SK-N-DZ (cell line): ENCODE measurements at places on chromosomes 1 and 21.
A peak's percentile ranks its signal among the peaks of the same experiment; 100 is the strongest.

- DNase-seq, result no peak
These were observed 7.0 kb upstream of the CELSR2 start for GRCh38 chr1:109242387-109242786.

GRCh38 chr1:51567653-51568052 lies 48.6 kb upstream of the EPS15 start:
- no peak for DNase-seq

DNA sequence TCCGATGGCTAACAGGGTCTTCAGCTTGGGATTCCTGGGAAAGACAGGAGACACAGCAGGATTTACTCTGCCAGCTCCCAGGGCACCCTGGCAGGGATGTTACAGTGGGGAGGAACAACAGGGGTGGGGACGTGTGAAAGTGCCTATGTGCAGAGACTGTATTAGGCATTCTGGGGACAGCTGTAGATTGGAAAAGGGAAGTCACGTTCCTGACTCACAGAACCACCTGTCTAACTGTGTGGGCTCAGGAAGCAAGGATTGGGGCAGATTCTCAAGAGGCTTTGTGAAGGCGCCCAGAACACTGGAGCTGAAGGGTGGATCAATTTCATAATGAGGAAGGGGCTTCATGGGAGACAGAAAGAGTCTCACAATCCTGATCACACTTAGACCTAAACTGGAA lies 4.4 kb downstream of the CHIT1 start:
- DNase-seq, result no peak

GRCh38 chr1:240935920-240936319 lies 324.0 kb upstream of the GREM2 start:
- peak; percentile 49 for DNase-seq

DNA sequence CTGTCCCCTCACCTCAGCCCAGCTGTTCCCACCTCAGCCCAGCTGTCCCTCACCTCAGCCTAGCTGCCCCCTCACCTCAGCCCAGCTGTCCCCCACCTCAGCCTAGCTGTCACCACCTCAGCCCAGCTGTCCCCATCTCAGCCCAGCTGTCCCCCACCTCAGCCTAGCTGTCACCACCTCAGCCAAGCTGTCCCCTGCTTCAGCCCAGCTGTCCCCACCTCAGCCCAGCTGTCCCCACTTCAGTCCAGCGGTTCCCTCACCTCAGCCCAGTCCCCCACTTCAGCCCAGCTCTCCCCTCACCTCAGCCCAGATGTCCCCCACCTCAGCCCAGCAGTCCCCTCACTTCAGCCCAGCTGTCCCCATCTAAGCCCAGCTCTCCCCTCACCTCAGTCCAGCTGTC lies 88.4 kb upstream of the CSF3R start:
- no peak for DNase-seq

GRCh38 chr1:37094302-37094701 lies 60.0 kb upstream of the GRIK3 start:
- no peak for DNase-seq

DNA sequence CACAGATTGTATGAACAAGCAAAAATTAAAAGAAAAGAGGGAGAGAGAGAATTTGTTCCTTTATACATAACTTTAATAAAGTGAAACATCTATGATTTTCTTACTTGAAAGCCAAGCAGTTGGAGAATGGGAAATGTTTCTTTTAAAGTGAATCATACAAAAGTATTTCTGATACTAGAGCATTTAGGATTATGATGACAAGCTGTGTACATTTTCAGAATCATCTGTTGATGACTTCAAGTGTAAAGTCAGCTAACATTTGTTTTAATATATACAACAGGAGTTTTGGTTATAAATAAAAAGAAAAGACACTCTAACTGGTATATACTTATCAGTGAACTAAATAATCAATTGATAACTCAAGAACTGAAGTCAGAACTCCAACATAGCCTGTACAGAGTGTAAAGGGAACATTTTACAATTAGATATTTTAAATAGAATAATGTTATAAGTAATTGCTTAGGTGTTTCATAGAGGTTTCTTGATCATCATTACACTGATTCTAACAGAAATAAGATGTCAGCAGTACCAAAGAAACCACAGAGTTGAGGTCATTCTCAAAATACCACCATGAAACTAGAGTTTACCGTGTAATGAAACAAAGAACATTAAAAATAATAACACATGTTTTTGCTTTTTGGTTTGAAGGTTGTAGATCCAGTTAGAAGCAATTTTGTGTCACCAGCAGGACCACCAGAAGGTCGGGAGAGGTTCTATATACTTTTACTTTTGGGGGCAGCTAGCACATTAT lies 103.4 kb downstream of the COL24A1 start:
- no peak for DNase-seq
